Stimulated activated CD4-positive, alpha-beta T cell treated with anti-CD3 and anti-CD28 coated beads, TNF-alpha, amount 100 ng/mL, for 1 hour (primary cell): ENCODE measurements at places on chromosomes 13 and 19.

- no peak for DNase-seq
Observed at GRCh38 chr19:34044021-34044420, 128.3 kb upstream of the LSM14A start.

DNA sequence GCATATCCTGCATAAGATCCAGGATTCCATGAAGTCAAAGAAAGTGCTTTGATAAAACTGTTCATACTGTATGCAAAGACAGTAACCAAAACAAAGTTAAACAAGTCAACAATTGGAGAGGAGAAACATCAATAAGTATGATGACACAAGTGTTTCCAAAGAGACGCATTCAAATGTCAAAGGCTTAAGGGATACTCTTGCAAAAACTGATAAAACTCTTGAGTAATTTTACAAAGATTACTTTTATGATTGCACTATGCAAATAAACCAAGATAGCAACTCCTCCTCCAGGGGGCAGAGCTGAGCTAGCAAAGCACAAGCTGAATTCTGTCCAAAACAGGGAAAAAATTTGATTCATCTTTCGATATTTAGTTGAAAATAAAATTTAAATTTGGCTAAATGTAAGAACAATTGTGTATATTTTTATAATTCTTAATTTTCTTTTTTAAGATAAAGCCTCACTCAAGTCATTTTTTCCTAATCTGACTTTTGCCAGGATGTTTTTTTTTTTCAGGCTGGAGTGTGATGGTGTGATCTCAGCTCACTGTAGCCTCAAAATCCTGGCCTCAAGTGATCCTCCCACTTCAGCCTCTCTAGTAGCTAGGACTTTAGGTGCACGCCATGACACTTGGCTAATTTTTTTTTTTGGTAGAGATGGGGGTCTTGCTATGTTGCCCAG, 84.0 kb downstream of the MZT1 start:
- DNase-seq, result no peak

DNA sequence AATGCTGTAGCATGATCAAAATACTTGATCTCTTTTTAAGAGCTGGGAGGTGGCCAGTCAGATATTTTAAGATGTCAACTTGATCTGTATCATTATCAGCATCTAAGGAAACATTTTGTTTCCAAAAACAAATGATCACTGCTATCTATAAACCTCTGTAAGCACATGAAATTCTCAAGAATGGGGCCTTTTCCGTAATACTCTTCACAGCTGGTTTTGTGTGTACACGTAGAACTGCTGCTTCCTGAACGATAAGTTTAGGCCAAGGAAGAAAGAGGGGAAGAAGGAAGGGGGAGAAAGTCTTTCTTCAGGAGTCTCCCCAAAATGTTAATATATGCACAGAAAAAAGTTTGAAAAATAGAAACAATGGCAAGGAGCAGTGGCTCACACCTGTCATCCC, 25.7 kb downstream of the ARL11 start:
- no peak for DNase-seq

DNA sequence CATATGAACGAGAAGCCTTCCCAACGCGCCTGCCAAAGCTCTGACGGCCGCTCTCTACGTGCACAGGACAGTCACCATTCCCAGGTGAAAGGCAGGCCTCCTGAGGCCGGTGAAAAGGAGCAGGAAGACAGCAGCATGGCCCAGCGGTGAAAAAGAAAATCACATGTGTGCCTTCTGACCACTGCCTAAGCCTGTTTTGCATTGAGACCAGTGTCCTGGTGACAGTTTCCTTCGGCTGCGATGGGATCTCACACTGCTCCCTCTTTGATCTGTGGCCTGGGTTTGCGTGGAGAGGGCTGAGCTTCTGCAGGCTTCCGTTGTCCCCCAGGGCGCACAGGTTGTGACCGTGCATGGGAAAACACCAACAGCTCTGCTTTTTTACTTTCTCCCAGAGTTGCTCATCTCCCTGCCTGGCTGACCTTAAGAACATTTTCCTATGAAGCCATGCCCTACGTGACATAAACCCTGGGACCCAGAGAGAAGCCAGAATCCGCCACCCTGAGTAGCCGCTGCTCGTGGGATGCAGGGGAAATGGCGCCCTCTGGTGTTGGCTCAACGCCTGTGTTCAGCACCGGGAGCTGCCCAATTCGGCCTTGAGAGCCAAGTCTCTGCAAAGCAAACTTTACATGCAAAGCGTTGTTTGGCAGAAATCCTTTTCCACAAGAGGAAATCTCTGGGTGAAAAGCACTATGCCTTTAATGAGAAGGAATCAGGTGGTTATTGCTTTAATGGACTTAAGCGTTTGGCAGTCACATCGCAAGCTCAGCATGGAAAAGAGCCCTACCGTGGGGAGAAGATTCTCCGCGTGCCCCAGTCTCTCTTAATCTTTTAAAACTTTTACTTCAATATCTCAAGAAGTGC, 112.2 kb upstream of the GPR12 start:
- no peak for DNase-seq

GRCh38 chr13:30804474-30804873, 69.1 kb downstream of the ALOX5AP start:
- DNase-seq, result no peak

DNA sequence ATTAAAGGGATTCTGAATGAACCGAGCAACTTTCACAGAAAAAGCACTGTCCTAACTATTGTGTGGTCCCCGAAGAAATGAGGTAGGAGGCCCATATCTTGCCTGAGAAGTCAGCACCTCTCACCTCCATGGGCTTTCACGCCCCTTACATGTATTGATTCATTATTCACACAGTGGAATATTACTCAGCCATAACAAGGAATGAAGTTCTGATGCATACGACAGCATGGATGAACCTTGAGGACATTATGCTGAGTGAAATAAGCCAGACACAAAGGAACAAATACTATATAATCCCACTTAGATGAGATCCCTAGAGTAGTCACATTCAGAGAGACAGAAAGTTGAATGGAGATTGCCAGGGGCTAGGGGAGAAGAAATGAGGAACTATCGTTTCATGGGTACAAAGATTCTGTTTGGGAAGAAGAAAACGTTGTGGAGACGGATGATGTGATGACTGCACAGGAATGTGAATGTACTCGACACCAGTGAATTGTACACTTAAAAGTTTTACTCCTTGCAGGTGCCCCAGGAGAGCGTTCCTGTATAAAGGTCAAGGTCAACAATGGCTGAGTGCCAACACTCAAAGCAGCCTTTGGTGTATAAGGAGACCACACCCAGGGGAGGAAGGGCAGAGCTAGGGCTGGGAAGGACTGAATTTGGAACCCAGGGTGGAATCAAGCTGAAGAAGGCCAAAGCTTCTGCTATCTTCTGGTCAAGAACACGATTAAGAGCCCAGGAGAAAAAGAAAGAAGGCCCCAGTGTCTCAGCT, 22.5 kb downstream of the ZIC5 start:
- no peak for DNase-seq

DNA sequence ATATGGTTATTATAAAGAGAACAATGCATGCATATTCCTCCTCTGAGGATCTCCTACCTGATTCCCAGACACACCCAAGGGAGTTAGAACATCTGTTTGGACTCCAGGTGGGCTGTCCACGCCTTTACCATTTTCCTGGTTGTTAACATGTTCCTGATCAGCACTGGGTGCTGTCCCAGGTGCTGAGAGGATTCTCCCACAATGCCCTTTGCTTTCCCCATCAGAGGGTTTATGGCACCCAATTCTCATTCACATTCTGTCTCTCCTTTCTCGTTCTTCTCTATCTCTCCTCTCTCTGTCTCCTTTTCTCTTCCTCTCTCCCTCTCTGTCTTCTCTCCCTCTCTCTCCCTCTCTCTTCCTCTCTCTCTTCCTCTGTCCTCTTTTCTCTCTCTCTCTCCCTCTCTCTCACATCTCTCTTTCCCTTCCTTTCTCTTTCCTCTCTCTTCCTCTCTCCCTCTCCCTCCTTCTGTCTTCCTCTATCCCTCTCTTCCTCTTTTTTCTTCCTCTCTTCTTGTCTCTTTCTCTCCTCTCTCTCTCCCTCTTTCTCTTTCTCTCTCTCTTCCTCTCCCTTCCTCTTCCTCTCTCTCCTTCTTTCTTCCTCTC, 3.3 kb upstream of the RDH13 start:
- no peak for DNase-seq

DNA sequence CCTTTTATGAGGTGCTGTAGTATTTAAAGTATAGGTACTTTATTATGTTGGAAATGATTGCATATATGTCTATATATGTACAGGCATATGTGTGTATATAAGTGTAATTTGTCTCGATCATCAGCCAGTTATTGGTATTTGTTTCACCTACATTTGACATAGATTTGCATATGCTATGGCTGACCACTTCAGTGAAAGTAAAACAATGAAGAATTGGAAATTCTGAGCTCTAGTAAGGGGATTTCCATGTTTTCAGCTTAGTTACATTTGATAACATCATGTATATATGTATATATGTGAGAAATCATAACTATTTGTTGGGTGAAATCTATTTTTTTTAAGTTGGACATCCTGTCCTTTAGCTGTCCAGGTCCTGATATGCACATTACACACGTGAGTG, 1303.9 kb downstream of the EFNB2 start:
- no peak for DNase-seq

DNA sequence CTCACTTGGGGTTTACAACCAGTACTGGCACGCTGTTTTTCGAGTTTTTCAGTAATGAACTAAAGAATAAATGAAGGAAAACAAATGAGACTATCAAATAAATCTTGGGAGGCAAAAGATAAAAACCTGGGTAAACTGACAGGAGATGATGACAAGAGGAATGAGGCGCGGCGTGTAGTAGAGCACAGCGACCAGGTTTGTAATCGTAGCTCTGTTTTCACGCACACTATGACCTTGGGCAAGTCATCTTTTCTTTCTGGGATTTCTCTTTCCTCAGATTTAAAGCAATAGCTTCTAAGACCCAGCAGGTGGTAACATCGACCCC, 419 bp downstream of the MRPS31 start:
- no peak for DNase-seq

- no peak for DNase-seq
Observed at GRCh38 chr13:78594456-78594975, 8.8 kb downstream of the POU4F1 start.

- no peak for DNase-seq
Observed at GRCh38 chr13:44362394-44363040, 11.1 kb upstream of the SERP2 start.

GRCh38 chr13:40657307-40657706, 9.1 kb downstream of the FOXO1 start:
- DNase-seq, result no peak

DNA sequence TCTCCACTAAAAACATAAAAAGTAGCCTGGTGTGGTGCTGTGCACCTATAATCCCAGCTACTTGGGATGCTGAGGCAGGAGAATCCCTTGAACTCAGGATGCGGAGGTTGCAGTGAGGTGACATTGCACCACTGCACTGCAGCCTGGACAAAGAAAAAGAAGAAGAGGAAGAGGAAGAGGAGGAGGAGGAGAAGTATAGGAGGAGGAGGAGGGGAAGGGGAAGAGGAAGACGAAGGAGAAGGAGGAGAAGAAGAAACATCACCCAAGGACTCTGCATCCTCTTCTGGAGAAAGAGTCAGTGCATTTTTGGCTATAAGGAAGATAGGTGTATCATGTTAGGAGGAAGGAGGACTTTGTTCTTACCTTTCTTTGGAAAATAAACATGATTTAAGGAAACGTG, 13.0 kb upstream of the FPR3 start:
- DNase-seq, result no peak

GRCh38 chr19:46925548-46925950, 64.8 kb downstream of the ARHGAP35 start:
- DNase-seq, result no peak

DNA sequence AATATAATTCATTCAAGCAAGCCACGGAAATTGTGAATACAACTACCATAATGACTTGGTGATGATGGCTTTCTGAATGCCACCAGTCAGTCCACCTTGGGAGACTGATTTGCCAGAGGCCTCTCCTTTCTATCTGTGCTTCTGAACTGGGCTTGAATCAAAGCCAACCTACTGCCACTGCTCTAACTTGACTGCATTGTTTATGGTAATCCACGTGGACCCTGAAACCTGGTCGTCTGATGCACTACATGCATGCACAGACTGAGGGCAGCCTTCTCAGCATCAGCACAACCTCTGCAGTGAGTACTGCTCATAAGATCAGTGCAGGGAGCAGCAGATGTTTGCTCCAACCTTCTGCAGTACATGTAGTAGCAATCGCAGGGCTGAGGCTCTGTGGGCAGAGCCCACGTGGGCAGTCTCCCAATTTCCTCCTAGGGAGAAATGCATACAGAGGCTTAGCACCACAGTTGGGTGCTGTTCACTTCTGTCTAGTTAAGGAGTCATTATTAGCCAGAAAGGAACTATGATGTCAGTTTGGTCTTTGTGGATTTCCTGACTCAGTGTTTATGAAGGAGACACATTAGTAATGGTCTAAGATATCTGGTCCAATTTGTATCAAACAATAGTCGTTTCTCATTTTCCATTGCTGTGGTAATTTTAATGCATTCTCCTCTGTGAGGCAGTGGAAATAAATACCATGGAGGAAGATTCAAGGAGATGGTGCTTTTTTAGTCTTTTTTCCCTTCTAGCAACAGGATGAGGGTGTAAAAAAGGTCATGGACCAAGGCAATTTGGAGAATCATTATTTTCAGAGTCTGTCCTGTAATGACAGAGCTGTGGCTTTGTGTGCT, 82.5 kb downstream of the AKAP11 start:
- no peak for DNase-seq

DNA sequence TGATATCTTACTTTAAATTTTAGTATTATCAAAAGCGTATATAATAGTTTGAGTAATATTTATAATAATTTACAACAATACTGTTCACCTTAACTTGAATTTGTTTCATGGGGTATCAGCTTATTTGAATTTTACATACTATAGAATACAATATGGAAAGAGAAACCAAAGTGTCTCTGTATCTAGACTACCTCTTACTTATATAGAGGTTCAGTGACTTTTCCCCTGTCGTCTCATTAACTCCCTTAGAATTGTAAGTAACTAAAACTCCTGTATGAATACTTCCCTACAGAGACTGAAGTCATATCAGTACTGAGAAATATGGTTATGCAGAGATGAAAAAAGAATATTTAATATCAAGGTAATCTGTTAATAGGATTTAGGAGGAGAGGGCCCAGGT, 26.8 kb downstream of the COG6 start:
- no peak for DNase-seq

DNA sequence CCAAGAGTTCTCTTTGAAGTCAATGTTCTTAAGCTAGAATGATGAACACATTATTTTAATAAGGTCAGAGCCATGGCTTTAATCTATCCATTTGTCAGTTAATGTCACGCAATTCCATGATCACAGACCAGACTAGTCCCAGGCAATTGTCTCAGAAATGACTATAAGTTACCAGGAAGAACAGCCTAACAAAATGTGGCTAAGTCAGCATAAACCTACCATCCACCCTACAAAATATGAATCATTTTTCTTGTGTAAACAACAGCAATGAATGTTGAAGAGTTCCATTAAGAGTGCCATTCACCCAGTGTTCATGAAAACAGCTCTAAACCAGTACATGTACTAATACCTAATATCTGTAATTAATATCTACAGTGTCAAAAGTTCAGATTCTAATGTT, 127.5 kb downstream of the KCTD12 start:
- DNase-seq, result no peak

DNA sequence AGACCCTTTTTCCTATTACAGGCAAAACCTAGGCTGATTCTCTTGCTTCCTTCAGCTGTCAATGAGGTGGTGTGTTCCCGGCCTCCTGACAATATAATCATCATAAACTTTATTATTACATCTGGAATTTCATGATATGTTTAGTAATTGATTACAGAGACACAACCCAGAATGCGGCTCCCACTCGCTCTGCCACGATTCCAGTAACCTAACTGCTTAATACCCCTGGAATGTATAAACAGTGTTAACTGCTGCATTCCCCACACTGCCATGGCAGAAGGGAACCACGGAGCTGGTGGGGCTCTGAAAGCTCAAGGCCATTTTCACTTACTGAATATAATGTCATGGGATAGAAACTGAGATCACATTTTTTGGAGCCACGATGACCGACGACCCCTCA, 17.1 kb downstream of the TSHZ3 start:
- no peak for DNase-seq

- no peak for DNase-seq
Observed at GRCh38 chr13:25110956-25111584, 15.1 kb downstream of the PABPC3 start.
